Kidney tubule cell (primary cell): ENCODE measurements at places on chromosomes 12 and 14.

DNA sequence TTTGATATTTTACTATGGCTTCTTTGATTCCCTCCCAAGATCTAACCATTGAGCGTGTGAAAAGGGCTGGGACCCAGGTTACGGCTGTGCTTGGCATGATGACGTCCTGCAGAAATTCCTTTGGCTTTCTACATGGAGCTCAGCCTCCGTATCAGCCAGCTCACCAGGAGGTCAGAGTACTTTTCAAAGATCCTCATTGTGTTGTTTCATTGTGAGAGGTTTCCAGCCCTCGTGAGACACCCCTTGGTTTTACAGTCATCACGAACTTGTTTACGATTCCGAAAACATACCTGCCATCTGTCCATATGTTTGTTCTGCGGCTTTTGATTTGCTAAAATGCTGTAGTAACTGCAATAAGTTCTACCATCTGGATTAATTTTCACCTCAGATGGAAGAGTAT is 453.1 kb downstream of the TMEM121 start:
- no peak for DNase-seq

DNA sequence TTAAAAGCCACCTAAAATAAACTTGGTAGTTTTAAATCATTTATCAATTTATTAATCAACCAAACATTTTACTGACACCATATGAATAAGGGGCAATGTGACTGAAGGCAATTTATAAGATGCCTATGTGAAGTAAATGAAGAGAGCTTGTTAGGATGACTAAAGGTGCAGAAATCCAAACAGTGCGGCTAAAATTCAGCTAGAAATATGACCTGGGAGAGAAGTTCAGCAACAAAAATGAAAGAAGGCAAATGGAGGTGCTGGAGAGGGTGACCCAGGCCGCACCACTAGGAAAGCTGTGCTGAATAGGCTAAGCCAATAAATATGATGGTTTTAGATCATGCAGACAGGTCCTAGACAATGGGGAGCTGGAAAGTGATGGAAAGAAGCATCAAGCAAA is 403.7 kb downstream of the BTG1 start:
- no peak for DNase-seq

DNA sequence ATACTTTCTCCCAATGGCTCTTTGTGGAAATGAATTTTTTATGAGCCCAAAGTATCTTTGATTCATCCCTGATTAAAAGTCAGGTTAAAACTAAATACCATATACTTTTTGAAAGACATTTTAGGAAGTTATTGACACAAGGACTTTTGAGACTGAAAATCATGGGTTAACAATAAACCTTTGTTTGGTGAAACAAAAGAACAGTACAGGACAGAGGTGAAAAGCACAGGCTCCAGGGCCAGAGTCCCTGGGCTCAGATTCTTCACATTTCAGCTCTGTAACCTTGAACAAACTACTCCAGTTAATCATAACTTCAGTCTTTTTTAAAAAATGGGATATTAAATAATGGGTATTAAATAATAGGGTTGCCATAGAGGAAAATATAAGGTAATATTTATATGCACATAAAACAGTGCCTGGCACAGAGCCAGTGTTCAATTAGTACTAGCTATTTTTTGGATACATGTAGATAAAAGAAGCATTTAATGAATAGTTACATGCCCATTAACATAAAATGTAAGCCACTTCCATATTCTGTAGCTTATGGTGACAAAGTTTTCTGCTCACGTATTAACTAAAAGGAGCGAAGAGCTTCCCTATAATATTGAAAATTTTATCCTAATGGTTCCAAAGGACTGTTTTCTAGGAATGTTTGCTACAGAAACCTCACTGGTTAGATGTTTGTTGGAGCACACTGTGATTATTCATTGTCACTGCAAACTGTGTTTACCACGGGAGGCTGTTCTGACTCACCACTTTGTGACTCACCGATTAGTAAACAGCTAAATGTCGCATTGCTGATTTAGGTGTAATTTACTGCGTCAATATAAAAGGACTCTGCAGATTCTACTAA is 255.4 kb downstream of the DAD1 start:
- peak; percentile 83 for DNase-seq

- DNase-seq: no peak
These were observed 213.4 kb downstream of the PHETA1 start for GRCh38 chr12:111155521-111155920.

GRCh38 chr12:28626504-28626903 is 436.2 kb downstream of the CCDC91 start:
- no peak for DNase-seq

DNA sequence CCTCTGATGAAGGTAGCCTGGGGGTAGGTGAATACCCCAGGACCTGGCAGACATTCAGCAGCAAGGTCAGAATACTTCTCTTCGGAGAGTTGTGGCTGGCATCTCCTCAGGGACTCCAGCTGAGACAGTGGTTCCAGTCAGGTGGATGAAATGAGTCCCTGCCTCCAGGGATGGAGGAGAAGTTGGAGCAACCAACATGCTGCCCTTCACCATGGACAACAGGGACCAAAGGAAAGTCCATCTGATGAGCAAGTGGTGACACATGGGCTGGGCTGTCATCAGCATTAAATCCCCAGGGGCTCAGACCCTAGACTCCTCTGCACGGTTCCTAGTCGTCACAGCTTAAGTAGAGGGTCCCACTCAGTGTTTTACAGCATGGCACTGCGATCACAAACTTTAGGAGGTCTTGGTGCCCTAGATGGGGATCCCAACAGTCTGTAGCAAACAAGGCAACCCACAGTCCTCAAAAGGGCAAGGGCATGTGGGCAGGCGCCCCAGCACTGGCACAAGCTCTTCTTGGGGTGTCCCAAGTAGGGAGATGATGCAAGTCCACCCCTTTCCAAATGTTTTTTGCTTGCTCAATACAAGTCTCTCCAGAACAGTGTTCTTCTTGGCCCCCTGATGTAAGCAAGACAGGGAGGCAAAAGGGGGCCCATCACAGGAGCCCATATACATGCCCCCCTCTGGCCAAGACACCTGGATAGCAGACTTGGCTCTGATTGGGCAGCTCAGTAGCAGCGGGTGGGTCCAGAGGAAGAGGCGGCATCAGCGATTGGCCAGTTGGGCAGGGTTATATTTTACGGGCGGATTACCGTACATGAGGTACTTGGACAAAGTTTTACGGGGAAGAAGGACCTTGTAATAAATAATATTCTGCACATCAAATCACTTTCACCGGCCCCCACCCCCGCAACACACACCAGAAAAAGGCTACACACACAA is 10.8 kb upstream of the CDH24 start:
- no peak for DNase-seq

- peak; percentile 94 for DNase-seq
These were observed 73.7 kb downstream of the DCAF5 start for GRCh38 chr14:69079188-69079742.

- DNase-seq: no peak
These were observed 122.2 kb downstream of the PIWIL1 start for GRCh38 chr12:130459916-130460315.

- peak; percentile 49 for DNase-seq
These were observed 36.6 kb downstream of the KRT80 start for GRCh38 chr12:52155048-52155868.

DNA sequence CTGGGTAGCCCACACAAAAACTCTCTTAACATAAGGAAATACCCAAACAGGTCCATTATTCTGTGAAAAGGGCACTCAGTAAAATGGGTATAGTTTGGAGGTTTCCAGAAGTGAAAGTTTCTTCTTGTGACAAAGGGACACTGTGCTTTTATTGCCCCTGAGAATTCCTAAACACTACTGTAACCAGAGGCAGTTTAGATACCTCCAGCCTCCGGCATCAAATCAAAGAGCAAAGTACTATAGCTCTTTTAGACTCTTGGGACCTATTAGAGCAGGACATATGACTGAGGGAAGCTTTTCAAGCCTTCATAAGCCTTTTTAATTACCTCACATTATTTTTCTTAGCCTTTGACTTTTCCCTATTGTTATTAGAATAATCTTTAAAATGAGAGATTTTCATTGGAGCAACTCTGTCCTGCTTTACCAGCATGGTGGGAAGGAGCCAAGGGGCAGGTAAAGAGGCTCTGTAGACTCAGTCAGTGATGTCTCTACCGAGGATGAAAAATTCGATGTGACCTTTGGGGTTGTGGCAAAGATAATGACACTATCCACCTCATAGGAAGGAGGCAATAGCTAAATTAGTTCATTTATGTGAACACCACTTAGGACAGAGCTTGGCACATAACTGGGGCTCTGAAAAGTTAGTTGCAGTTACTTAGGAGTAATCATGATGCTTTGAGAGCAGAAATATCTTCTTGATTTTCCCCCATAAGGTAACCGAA is 85.1 kb downstream of the IFNG start:
- no peak for DNase-seq

DNA sequence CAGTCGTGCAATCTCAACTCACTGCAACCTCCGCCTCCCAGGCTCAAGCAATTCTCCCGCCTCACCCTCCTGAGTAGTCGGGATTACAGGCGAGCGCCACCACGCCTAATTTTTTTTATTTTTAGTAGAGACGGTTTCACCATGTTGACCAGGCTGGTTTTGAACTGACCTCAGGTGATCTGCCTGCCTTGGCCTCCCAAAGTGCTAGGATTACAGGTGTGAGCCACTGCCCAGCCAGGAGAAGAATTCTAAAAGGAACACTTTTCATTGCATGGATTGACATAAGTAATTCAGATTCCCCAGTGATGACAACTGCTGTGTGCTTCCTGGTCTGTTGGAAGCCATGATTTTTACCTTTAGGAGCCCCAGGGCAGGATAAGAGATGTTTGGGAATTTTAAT is 22.1 kb downstream of the DMAC2L start:
- peak; percentile 33 for DNase-seq

DNA sequence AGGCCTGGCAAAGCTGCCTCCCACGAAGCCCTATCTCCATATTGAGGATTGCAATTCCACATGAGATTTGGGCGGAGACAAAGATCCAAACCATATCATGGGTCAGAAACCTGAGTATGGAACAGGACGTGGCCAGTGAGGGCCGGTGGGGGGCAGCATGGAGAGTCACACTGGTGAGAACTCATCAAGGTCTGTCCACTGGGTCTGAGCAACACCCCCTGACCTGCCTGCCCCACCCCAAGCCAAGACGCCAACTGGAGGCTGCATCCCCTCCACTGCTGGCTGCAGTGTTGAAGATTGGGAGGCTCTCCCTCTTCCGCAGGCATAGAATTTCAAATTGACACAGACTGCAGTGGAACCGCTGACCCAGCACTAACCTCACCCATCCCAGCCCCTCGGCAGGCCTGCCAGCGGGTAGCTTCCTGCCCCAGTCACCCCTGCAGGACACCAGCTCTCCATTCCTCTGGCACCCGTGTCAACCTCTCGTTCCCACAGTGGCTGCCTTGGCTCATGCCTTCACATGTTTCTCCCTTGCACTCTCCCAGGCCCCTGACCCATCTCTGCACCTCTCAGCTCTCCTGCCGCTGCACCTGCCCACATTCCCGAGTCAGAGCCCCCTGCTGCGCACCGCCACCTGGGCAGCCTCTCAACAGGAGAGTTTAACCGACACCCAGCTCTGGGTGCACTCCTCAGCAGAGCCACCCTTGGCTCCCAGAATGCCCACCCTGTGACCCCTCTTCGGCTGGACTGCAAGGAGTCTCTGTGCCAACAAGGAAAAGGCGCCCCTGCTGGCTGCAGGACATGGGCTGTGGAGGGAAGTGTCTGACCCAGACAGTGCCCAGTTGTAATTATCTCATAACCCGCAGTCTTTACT is 45.2 kb upstream of the PPP2R5C start:
- no peak for DNase-seq

GRCh38 chr12:50690925-50691324 is 73.0 kb upstream of the ATF1 start:
- peak; percentile 3 for DNase-seq

- DNase-seq: no peak
These were observed 30.0 kb downstream of the SENP1 start for GRCh38 chr12:48075832-48076231.

GRCh38 chr14:63642656-63643382 is 1.1 kb upstream of the WDR89 start:
- DNase-seq: no peak

DNA sequence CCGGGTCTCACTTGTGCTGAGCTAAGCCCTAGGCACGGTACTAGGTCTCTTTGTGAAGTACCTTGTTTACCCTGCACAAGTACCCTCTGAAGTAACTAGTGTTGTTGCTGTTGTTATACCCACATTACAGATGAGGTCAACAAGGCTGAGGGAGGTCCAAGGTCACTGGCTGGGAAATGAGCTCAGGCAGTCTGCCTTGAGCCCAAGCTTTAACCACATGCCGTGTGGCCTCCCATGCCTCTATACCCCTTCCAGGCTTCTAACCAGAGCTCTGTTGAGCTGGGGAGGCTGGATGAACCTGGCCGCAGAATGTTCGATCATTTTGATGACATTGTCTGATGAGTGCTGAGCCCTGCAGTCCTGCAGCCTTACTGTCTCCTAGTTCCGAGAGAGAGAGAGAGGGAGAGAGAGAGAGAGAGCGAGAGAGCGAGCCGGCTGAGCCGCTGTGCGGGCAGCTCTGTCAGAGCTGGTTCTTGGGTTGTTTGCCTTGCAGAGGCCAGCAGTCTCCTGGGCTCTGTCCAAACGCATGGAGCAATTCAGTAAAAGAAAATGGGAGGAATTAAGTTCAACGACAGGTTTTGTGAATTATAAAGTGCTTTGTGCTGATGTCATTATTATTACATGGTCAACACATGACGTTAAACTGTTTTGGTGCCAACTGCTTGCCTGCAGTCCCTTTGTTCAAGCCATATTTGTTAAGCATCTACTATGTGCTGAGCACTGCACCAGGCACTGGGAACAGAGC is 13.1 kb downstream of the JDP2 start:
- no peak for DNase-seq

- no peak for DNase-seq
These were observed 796 bp upstream of the POP5 start for GRCh38 chr12:120581998-120582397.

DNA sequence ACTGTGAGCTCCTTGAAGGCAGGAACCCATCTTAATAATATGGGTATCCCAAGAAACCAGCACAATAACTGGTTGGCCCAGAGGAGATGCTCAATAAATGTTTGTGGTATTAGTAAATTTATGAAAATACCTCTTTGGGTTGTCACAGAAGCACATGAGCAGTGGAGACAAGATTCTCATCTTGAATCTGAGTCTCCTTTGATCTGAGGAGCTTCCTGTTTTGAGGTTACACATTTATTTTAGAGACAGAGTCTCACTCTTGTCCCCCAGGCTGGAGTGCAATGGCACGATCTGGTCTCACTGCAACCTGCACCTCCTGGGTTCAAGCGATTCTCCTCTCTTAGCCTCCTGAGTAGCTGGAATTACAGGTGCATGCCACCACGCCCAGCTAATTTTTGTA is 247.4 kb downstream of the NRXN3 start:
- no peak for DNase-seq

GRCh38 chr14:61395115-61395725 is 73.8 kb downstream of the PRKCH start:
- no peak for DNase-seq

DNA sequence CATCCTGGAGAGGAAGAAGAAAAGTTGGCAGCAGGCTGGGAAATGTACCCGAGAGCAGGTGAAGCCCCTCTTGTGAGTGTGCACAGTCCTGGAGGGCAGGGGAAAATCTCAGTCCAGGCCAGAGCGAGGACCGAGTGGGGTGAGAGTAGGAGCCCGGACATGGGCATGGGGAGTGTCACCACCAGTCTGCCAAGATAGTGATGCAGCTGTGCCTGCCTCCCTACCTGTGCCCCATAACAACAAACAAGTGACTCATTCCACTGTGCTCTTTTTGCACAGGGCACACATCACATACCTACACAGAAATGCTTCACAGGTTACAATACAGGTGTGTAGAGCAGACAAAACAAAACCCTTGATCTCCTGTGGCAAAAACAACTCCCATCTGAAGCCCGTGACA is 205.9 kb upstream of the PELI2 start:
- DNase-seq: peak; percentile 17
